ENCODE measurements at places on chromosomes 1 and 21.

DNA sequence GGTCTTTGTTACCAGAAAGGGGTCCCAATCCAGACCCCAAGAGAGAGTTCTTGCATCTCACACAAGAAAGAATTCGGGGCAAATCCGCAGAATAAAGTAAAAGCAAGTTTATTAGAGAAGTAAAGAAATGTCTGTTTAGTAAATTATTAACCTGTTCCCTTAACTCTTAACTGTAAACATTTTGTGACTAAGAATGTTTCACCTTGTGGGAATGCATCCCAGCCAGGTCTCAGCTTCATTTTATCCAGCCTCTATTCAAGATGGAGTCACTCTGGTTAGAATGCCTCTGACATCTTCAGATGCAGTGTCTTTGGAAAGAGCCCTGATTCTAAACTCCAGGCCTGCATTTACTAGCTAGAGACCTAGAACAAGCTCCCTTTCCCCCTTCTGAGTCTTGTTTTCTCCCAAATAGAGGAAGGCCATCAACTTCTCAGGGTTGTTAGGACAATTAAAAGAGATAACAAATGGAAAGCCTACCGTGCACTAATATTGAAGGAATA is 4.5 kb upstream of the FABP3 start:
- DNase-seq = no peak

GRCh38 chr1:59229138-59229537 is 67.8 kb upstream of the FGGY start:
- no peak for DNase-seq

DNA sequence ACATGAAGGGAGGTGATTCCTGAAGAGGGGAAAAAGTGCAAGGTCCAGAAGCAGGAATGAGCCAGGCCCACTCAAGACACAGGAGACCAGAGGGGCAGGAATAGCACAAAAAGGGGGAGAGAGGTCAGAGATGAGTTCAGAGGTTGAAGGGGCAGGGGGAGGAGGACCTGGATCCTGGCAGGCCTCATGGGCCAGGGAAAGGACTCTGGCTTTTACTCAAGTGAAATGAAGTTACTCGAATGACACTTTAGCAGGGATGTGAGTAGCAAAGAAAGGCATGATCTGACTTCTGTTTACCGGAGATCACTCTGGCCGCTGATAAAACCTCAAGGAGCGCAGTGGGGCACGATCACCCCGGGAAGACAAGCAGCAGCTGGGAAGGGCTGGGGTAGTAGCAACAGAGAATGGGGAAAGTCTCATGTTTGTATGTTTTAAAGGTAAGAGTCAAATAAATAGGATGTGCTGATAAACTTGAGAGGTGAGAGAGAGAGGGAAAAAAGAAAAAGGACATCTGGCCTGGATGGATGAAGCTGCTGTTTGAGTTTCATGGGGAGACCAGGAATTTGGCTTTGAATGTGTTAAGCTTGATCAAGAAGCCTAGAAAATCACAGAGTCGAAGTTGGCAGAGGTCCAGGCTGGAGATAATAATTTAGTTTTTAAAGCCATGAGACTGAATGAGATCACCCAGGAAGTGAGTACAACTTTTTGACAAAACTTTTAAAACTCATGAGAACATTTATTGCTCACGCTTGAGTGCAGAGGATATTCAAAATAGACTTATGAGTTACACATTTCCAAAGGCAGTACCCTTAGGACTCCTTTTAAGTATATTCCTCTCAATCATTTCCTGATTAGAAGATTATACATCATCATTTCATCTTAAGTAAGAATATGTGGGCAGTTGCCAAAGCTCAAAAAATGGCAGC is 156.0 kb downstream of the RERE start:
- no peak for DNase-seq

GRCh38 chr21:42561762-42562650 is 48.4 kb downstream of the SLC37A1 start:
- DNase-seq = peak; percentile 7

- no peak for DNase-seq
Observed at GRCh38 chr21:41848533-41848932, 30.6 kb downstream of the PRDM15 start.

GRCh38 chr21:33587792-33588484 is 546 bp downstream of the DONSON start:
- peak; percentile 12 for DNase-seq

DNA sequence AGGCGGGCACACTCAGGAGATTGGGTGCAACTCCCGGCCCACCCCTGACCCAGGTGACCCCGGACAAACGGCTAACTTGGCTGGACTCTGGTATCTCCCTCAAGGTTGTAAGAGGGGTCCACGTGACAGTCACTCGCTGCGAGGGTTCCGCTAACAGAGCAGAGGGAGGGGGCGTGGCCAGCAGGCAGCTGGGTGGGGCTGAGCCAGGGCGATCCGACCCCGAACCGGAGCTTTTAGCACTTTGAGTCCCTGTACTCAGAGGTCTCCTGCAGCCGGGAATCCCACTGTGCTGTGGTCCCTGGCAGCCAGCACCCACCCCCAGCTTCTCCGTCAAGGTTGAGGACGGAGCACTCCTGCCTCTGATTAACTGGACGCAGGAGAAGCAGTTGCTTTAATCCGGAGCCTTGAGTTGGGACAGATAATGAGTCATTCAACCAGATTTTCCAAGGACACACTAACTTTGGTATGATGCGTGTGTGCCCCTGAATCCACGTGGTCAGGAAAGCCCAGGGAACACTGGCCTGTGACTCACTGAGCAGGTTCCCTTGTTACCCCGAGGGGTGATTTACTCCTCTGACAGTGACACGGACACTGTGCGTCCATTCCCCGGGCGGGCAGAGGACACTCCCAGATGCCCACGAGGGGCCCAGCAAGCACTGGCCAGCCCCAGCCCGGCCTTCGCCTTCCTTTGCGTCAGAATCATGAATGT is 16.8 kb downstream of the TRPM2 start:
- no peak for DNase-seq

DNA sequence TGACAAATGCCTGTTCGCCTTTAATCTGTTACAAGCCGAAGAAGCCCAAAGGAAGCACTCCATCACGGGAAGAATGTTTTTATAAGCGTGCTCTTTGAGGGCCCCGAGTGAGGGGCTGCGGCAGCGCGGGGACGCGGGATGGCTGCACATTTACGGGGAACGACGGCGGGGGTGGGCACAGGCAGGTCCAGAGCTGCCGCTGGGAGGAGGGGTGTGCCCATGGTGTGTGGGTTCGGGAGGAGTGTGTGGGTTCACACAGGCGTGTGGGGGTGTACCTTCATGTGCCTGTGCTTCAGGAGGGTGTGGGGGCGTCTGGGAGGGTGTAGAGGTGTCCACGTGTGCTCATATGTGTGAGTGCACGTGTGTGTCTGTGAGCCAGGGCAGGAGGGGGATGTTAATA is 155.9 kb upstream of the ZC3H12A start:
- no peak for DNase-seq

GRCh38 chr1:180785291-180785690 is 127.4 kb upstream of the KIAA1614 start:
- DNase-seq = no peak

DNA sequence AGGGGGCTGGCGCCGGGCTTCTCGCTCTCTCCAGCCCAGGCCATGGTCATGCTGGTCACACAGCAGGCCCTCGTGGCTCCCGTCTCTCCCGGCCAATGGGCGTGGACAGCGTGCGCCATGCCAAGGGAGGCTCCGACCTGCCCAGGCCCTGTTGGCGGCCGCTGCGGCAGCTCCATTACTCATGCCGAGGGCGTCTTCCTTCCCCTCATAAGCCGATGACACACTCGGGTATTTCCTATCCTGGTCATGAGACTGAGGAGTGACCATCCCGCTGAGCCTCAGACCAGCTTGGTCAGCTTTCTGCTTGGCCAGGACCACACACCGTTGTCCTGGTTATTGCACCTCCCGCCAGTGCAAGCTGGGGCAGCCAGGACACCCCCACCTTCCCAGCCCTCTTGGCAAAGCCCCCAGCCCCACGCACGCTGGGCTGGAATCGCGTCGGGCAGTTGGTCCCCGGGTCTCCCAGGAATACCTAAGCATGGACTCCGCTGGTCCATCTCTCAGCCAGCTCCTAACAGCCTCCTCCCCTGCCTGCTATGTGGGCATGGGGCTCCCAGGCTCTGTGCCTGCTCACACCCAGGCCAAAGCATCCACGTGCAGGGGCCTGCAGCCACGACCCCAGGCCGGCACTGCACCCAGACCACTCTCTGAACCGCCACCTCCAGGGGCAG is 49.8 kb downstream of the ARHGEF16 start:
- no peak for DNase-seq

DNA sequence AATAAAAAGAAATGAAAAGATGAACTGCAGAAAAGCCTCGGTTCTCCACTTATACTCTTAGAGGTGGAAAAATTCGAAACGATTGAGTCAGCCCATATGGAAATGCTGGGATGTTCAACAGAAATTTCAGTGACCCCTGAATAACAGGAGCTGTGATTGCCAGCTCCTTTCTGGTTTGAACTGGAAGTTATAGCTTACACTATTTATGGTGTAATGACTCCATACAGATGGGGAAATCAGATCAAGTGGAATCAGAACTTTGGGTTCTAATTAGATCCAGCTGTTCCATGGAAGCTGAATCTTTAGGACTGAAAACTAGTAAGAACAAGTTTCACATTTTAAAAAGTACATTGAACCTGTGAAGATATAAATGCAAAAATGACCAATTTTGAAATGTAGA is 569.3 kb upstream of the ZRANB2 start:
- no peak for DNase-seq

GRCh38 chr21:45017039-45017960 is 57.1 kb upstream of the ADARB1 start:
- no peak for DNase-seq

GRCh38 chr1:232621050-232621449 is 8.9 kb downstream of the SIPA1L2 start:
- no peak for DNase-seq

GRCh38 chr1:148309940-148310500 is 157.9 kb upstream of the NBPF11 start:
- DNase-seq = no peak

GRCh38 chr1:175399795-175400194 is 207.2 kb upstream of the KIAA0040 start:
- DNase-seq = no peak

DNA sequence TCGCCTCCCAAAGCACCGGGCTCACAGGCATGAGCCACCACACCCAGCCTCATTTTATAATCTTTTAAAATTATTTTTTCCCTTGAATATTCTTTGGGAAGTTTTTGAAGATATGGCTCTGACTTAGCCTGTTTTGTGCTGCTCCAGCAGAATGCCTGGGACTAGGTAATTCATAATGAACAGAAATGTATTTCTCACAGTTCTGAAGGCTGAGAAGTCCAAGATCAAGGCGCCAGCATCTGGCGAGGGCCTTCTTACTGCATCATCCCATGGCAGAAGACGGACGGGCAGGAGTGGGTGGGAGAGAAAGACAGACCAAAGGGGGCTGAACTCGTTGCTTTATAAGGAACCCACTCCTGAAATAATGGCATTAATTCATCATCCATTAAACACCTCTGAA is 99.0 kb upstream of the SLC25A33 start:
- no peak for DNase-seq

DNA sequence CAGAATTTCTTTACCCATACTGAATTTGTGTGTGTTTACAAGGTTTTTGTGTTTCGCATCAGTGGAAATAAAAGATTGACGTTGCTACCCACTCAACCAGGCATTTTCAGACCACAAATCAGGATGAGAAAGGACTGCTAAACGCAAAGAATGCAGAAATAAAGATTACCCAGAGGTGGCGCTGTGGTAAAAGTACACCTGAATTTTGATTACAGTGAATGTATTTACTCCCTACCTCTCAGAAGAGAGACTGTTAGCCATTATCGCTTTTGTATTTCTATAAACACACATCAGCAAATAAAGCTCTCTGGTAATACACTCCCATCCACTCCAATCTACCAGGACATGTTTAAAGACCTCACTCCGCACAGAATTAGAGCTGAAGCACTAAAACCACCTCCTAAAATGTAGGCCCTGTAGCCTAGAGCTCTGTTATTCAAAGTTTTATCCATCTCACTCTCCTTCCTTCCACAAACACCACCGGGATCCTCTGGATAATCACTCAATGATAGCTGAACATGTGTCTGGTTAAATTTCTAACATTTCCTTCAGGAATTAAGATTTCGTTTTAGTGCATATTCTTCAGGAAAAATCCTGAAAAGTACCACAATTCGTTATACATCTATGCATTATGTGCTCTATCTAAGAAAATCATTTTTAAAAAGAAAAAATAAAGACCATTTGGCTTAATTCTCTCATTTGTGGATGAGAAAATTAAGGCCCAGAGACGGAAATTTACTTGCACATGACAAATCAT is 2.5 kb upstream of the LMO4 start:
- peak; percentile 49 for DNase-seq

- DNase-seq = no peak
Observed at GRCh38 chr1:63486629-63487028, 36.4 kb downstream of the ITGB3BP start.

- no peak for DNase-seq
Observed at GRCh38 chr1:210072896-210073504, 135.0 kb downstream of the SYT14 start.

DNA sequence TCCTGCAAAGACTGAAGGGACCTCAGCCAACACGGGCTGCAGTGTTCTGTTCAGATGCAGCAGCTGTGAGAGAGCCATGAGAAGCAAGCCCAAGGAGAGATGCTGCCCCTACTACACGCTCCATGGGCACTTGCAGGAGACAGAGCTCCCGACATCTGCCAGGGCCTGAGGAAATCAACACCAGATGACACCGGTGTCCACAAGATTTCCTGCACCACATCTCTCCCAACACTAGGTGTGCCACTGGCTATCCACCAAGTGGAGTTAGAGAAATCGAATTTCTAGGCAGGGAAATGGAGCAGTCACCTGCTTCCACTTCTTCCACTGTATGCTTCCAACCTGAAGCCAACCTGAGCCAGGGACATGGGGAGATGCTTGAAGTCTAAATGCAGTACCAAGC is 445.3 kb downstream of the RWDD3 start:
- no peak for DNase-seq

GRCh38 chr1:177440821-177441220 is 270.1 kb downstream of the BRINP2 start:
- no peak for DNase-seq

GRCh38 chr1:236774926-236775325 is 20.2 kb upstream of the MTR start:
- DNase-seq = no peak

DNA sequence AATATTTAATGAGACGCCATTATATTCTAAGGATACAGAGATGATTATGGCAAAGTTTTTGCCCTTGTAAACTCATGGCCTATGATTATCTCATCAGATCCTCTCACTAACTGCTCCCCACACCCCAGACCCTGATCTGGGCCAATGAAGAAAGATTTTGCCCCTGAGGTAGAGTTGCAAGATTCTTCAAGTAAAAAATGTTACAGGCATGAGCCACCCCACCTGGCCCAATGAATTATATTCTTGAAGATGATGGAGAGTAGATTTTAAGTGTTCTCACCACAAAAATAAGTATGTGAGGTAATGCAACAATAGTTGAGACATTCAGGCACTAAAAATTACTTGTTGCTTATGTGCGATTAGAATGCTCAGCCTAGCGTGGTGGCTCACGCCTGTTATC is 1.8 kb upstream of the CNR2 start:
- DNase-seq = no peak

- DNase-seq = no peak
Observed at GRCh38 chr1:221239792-221240191, 360.5 kb downstream of the HLX start.
